ENCODE measurements at places on chromosomes 12 and 14.

GRCh38 chr12:92020983-92021665 lies 124.5 kb downstream of the BTG1 start:
- no peak for DNase-seq

- DNase-seq: no peak
Observed at GRCh38 chr12:52865090-52865944, 16.5 kb upstream of the KRT78 start.

DNA sequence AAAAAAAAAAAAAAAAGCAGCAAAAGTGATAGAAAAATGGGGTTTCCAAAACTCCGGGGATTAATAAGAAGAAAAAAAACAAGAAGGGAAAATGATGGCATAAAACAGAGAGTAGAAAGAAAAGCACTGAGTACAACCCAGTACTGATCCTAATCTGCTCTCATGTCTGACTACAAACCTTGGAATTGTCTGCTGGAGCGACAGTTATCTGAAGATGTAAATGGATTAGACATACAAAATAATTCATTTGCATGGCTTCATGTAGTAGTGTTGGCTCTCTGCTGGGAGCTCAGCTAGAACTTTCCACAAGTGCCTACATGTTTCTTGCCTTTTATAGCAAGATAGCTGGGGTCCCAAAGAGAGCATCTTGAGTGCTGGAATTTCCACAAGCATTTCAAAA lies 34.2 kb downstream of the ZCRB1 start:
- DNase-seq: no peak

DNA sequence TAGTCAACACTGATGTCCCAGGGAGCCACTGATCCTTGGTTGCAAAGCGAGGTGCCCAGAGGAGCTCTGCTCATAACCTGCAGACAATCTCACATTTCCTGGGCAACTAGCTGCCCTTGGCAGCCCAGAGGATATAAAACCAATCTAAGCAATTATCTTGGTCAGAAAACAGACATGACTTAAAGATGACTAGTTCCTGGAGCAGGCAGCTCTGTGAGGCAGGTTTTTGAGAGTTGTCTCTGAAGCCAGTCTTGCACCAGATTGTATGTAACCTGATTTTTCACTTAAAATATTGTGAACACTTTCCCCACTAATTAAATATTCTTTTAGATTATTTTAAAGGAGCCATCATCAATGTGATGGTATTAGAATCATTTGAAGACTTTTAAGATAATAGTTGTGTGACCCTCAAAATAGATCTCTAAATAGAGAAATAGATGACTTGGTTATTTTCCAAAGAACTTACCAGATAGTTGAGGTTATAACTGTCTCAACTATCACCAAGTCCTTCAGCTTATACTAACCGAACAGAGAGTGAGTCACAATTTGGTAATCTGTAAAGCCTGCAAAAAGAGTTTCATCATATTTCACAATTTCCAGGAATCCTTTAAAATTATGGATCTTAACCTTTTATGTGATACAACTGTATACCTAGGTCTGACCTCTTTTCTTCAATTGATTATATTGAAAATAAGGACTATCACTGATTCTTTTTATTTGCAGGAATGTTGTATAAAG lies 75.9 kb downstream of the LIN7A start:
- no peak for DNase-seq

GRCh38 chr12:86445356-86445755 lies 189.2 kb upstream of the MGAT4C start:
- DNase-seq: no peak

GRCh38 chr12:114316076-114316475 lies 89.9 kb downstream of the TBX5 start:
- DNase-seq: no peak

DNA sequence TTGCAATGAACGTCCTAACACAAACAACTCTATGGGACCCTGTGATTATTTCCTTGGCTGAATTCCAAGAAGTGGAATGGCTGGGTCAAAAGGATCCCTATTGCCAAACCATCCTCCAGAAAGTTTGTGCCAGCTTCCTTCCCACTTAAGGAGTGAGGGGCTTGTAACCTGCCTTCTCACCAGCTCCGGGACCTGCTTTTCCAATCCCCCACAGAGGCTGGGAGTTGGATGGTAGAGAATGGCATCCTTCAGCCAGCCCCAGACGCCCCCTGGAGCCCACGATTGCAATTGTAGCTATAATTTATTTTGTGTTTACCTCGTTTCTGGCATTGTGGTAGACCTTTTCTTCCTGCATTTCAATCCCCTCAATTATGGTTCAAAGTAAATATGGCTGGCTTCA lies 9.7 kb upstream of the ZDHHC22 start:
- DNase-seq: no peak

DNA sequence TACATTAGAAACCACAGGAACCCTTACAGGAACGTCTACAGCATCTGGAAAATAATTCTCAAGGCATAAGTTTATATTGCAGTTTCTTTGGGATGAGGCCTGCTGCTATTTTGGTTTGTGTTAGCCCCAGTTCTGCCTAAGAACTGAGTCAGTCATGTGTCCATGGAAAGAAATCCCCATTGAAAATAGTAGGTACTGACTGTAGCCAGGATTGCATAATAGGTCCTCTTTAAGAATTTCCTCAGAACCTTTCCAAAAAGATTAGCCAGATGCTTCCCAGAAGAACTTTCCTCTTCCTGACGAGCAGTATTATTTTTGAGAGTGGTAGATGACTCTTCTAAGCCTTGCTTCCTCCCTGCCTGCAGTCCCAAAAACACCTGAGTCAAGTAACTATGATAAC lies 52.6 kb downstream of the RASSF8 start:
- no peak for DNase-seq

DNA sequence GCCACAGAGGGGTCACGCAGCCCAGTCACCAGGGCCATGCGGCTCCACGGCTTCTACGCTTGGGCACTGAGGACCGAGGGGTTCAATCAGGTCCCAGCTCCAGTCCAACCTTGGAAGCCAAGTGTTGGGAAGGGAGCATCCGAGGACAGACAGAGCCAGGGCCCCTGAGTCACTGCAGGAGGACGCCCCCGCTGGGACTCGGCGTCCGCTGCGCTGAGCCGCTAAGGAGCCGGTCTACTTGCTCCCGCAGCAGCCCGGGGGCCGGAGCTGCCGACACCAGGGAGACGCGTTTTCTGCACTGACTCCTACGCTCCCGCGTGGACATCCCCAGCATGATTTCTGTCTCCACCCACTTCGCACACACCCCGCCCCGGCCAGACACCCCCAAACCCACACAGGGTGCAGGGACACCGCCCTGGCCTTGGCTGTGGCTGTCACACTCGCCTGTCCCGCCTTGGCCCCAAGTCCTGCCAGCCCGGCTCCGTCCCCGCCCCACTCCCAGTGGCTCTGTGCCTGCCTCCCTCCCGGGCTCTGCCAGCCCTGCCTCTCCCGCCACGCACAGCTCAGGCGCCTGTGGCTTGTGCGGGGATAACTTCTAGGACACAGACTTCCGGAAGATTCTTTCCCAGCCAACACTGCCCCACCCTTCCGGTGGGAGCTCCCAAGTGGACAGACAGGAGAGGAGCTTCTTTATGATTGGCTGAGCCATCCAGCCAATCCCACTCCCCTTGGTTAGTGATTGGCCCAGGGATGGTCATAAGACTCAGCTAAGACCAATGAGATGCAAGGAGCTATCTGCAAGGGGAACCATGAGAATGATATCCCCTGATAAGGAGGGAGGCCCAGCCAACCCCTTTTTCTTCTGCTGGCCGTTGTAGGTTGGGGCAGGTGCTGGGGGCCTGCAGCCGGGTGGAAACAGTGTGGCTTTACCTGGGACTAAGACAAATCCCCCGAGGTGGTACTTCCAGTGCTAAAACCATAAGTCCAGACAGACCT lies 118.9 kb upstream of the SFSWAP start:
- DNase-seq: no peak

- DNase-seq: no peak
Observed at GRCh38 chr12:14782756-14783155, 20.5 kb downstream of the WBP11 start.

All from retinal pigment epithelial cell (primary cell).